Fibroblast of the aortic adventitia (primary cell): ENCODE measurements at places on chromosomes 3 and 15.

DNA sequence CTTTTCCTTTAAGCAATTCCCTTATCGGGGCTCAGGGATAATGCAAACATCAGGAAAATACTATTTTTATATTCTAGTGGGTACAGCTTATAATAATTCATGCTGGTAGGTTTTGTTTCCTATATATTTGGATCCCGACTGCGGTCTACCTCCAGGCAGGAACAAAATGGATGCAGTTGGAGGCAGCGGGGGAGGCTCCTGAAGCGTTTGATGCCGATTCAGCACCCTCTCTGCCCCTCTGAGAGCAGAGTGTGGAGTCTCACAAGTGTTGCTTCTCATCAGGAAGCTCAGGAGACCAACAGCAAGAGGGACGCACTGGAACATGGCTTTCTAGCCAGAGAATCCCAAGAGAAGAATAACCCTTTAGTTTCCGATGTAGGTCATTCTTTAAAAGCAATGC lies 104.9 kb downstream of the RORA start:
- no peak for DNase-seq

DNA sequence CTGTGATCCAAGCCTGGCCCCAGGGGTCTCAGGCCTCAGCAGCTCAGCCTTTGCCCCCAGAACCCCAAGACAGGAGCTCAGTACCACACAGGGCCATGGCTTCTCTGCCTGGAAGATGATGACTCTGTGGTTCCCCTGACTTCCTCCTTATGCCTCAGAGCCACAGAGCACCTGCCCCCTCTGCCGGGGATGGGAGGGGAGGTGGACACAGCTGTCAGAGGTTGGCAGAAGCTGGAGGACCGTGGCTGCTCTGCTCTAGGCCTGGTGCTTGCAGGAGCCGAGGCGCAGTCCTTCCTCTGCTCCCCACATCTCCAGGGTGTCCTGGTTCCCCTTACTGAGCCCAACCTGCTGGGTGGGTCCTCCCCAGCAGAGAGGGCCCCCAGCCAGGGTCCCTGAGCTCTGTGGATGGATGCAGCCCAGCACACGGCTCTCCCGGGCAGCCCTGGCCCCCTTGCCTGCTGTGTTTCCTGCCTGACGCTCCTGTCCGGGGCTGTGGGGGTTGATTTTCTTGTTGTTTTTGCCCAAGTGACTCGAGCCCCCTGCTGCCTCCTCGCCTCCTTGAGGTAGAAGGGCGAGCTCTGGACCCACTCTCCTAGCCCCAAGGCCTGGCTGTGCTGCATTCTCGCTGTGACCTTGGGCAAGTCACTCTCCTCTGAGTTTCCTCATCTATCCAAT lies 36.6 kb downstream of the PSTPIP1 start:
- DNase-seq = no peak

- DNase-seq = peak; percentile 18
Measured at GRCh38 chr3:187520027-187520945, 149.9 kb downstream of the SST start.

GRCh38 chr3:160402221-160403027 lies 3.0 kb downstream of the SMC4 start:
- DNase-seq = peak; percentile 50

GRCh38 chr15:62877276-62877857 lies 165.2 kb upstream of the TPM1 start:
- DNase-seq = no peak

GRCh38 chr3:193783166-193783896 lies 190.3 kb downstream of the OPA1 start:
- peak; percentile 22 for DNase-seq

DNA sequence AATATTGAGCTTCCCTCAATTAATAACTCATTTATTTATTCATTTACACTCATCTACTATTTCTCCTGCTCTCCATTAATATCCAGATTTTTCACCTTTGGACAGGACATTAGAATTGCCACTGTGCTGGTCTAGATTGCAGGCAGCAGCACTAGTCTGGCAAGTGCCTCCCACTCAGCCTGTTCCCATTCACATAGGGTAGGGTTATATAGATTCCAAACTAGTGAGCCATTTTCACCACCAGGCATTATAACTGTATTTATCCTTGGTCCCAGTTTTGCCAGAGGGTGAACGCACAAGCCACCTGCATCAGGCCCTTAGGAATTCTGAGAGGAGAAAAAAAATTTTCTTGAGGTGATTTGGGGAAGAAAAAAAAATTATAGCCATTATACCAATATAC lies 44.5 kb downstream of the ANAPC13 start:
- no peak for DNase-seq

DNA sequence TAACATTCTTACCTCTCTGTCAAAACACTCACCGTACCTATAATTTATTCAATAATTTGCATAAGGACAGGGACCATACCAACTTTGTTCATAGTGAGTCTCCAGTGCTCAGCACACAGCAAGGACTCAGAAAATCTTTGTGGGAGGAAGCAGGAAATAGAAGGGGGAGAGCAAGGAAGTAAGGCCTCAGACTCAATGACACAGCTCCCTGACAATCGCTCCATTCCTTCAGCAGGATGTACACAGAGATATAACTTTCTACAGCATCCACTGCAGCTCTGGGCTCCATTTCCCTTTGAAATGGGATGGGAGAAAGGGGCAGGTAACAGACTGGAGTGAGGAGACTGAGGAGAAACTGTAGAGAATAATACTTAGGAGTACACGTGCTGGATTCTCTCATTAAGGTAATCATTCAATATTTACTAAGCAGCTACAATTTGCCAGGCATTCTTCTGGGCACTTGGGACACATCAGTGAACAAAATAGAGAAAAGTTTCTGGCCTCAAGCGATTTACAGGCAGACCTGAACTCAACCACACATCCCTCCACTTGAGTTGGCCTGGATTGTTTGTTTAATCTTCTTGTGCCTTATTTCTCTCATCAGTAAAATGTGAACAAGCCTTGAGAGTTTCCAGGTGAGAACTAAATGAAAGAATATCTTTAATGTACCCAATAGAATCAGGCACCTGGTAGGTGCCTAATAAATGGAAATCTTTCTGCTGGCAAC lies 330.3 kb upstream of the THBS1 start:
- DNase-seq = no peak
